Astrocyte (in vitro differentiated cells and primary cell): ENCODE measurements at places on chromosomes 1 and 21. TPM values are rescaled to one million over a fixed set of nuclear protein-coding genes. Genes with fewer than 3 reads are reported as not detected.

GRCh38 chr1:64117492-64117891, 85.9 kb upstream of the UBE2U start:
- no peak for DNase-seq

Gene PIK3C2B
- 17.9 and 19.3 TPM in 2 replicates for total RNA-seq

- DNase-seq, result no peak
These were observed 398.8 kb downstream of the SEC16B start for GRCh38 chr1:177571076-177571475.

Gene BLACAT1
- 2.2 and 2.3 TPM in 2 replicates for total RNA-seq

GRCh38 chr1:151501474-151501873, 9.7 kb upstream of the CGN start:
- no peak for DNase-seq

GRCh38 chr1:237444120-237444790, 402.3 kb downstream of the RYR2 start:
- DNase-seq, result no peak

Gene CLK2
- 31.7 and 36.1 TPM in 2 replicates for total RNA-seq

GRCh38 chr1:228212966-228213844, 5.4 kb downstream of the OBSCN start:
- DNase-seq, result peak; percentile 41

DNA sequence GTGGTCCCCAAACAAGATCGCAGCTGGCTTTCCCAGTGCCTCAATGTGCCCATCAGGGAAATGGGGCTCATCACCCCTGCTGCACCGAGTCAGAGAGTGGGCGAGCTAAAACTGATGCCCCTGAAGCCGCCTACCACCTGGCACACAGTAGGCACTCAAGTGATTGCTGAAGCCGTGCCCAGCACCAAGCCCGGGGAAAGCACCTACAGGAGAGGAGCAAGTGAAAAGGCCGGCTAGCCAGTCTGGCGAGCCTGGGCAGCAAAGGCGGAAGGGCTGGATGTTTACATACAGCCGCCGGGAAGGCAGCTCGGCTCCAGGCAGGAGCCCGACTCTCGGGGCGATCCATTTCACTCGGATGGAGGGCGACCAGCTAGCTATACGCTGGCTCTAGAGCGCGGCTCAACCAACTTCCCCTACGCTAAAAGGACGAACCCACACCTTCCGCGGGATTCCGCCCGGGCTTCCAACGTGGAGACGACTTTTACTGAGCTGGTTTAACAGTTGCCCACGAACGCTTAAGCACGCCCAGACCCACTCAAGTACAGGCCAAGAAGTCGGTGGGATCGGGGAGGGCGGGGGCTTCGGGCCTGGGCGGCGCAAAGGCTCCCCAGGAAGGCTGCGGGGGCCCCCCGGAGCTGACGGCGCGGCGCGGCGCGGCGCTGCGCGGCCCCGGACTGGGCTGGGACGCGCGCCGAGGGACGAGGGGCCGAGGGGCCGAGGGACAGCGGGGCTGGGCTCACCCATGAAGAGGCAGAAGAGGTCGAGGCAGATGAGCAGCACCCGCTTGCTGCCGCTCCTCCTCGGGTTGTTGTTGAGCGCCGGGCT, 1.0 kb downstream of the PLPP3 start:
- DNase-seq, result peak; percentile 56

Gene GOLT1A
- 0.50 and 0.65 TPM in 2 replicates for total RNA-seq

DNA sequence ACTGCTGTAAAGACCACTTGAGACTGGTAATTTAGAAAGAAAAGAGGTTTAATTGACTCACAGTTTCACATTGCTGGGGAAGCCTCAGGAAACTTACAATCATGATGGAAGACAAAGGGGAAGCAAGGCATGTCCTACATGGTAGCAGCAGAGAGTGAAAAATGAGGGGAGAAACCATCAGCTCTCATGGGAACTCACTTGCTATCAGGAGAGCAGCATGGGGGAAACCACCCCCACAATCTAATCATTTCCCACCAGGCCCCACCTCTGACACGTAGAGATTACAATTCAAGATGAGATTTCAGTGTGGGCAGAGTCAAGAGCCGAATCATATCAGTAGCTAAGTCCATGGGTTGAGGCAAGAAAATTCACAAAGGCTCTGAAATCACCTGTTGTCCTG, 23.8 kb upstream of the LYPD8 start:
- DNase-seq, result no peak

DNA sequence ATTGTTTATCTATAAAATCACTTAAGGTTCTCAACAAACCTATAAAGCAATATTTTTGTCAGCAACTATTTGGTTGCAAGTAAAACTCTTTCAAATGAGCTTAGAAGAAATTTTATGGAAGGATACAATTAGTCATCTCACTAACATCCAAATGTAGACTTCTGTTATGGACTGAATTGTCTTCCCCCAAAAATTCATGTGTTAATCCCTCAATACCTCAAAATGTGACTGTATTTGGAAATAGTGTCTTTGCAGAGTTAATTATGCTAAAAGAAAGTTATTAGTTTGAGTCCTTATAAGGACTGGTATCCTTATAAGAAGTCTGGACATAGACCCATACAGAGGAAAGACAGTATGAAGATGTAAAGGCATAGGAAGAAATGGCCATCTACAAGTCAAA, 357.8 kb upstream of the PRMT6 start:
- no peak for DNase-seq

DNA sequence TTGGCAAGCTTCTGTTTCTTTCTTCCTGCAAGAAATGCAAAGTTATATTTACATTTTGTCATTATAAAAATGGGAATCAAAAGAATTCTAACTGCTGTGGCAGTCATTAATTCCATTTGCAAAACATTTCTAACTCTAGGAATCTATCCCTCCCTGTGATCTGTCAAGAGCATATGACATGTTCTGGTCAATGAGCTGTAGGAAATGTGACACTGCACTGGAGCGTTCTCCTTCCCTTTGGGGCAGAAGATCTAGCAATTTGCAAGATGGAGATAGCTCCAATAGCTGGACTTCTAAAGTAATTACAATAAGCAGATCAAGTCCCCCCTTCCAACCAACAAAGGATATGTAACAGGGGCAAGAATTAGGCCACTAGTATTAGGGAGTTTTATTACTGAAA, 6.3 kb downstream of the TOMM20 start:
- DNase-seq, result no peak

DNA sequence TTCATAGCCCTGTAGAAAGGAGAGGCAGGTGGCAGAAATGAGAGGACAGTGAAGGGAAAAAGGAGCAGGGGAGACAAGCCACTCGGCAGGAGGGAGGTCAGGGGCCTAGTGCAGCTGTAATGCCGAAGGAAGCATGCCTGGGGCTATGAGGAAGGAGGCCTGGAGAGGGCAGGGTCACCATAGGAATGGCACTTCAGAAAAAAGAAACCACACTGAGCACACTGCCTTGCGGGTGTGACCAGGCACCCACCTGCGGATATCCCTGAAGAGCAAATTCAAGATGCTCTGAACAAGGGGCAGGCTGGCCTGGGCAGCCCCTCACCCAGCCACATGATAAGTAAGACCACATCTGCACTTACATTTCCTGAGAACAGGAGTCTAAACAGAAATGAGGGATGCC, 104.7 kb downstream of the JAK1 start:
- DNase-seq, result no peak

Gene ACTN2
- 0.89 and 0.99 TPM in 2 replicates for total RNA-seq
